ENCODE measurements at places on chromosomes 12 and 14.

DNA sequence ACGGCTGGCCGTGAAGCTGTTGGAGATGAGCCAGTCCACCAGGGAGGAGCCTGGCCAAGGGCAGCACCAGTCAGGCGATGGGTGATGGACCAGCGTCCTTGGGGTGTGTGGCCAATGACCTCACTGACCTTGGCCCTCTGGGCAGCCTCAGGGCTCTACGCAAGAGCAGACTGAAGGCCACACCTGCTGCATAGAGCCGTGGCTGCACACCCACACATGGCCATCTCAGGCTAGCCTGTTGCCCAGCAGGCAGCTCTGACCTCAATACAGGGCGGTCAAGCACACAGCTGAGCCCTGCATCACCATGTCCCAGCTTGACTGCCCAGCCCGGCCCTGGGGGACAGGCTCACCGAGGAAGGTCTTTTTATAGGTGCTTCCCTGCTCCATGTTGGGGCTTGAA is 19.2 kb downstream of the PLEK2 start:
- DNase-seq = no peak

DNA sequence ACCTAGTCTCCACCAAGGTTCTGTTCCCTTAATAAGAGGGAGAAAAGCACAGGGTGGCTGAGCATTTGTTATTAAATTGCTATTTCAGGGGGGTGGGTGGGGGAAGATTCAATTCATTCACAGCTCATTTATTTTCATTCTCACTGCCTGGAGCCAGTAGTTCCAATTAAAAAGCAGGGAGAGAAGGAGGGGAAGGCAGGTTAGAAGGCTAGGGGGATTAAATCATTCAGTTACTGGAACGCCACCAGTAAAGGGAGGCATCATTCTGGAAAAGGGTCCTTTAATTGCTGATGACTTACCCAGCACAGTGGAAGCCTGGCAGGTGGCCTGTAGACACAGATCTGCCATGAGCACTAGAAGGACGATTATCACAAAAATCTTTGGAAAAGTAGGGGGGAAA is 47.4 kb downstream of the NIN start:
- DNase-seq = no peak

DNA sequence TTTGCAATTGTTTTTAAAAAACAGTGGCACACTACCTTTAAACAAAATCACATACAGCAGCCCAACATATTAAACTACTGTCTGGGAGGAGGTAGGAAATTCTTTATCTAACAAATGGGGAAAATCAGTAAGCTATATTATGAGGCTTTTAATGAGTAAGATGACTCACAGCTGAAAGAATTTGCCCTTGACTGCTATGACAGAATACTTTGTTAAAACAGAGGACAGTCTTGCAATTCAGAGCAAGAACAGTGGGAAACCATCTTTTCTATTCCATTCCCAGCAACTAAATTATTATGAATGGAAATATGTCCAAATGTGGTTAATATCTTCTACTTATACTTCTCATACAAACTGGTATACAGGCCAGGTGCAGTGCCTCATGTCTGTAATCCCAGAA is 49.2 kb upstream of the SGPP1 start:
- no peak for DNase-seq

GRCh38 chr14:54577977-54578376 is 11.0 kb downstream of the SAMD4A start:
- no peak for DNase-seq

- no peak for DNase-seq
These were observed 62.1 kb upstream of the PLEKHG7 start for GRCh38 chr12:92640691-92641090.
